ENCODE measurements at places on chromosomes 11 and 22.
A peak's percentile ranks its signal among the peaks of the same experiment; 100 is the strongest.

DNA sequence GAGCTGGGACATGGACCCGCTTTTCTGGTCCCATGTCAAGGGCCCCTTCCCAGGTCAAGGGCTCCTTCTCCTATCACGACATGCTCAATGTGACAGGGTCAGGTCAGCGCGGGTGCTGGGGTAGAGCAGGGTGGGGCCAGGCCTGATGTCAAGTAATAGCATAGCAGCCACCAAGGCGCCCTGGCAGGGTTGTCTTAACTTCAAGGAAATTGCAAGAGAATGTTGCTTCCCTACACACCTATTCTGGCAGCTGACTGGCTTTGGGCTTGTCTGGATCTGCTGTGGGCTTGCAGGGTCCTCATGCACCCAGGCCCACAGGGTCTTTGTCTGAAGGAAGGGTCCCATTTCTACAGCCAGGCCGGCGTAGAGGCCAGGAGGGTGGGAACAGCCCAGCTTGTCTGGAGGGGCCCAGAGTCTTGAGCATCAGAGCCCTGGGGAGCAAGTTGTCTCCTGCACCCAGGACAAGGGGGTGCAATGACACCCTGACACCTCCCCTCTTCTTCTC, 71.4 kb downstream of the BUD13 start:
- no peak for DNase-seq

- DNase-seq = peak; percentile 62
Observed at GRCh38 chr11:47571895-47572294, 6.5 kb downstream of the PTPMT1 start.

- DNase-seq = peak; percentile 71
Observed at GRCh38 chr11:22479208-22479607, 141.0 kb downstream of the SLC17A6 start.

DNA sequence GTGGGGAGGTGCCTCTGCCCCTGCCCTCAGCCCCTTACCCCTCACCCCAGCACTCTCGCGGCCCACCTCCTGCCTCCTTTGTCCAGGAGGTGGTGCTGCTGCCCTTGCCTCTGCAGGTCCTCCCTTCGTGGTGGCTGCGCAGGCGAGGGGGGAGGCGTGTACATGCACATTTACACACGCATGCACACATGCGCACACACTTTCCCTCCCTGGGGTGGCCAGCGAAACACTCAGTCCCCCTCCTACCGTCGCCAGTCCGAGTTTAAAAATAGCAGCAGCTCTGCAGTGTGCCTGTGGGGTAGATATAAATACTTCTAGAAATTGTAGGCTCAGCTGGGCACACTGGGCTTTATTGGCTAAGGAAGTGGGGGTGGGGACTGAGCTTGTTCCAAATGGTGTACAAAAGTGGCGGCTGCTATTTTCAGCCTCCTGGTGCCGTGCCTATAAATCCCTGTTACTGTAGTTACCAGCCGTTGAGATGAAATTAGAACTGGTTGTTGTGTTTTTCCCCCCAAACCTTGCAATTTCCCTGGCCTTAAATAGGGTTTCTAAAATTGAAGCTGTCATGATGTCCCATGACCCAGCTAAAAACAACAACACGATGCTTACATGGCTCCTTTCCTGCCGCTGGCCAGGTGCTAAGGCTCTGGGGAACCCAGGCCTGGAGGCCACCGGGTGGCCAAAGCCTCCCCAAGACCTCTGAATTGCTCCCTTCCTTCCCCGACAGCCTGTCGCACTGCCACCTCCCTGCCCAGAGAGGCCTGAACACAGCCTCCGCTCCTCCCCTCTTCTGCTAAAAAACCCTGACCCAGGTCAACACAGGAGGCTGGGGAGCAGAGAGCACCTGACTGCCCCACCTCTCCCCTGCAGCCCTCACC, 12.4 kb downstream of the PICK1 start:
- peak; percentile 44 for DNase-seq

DNA sequence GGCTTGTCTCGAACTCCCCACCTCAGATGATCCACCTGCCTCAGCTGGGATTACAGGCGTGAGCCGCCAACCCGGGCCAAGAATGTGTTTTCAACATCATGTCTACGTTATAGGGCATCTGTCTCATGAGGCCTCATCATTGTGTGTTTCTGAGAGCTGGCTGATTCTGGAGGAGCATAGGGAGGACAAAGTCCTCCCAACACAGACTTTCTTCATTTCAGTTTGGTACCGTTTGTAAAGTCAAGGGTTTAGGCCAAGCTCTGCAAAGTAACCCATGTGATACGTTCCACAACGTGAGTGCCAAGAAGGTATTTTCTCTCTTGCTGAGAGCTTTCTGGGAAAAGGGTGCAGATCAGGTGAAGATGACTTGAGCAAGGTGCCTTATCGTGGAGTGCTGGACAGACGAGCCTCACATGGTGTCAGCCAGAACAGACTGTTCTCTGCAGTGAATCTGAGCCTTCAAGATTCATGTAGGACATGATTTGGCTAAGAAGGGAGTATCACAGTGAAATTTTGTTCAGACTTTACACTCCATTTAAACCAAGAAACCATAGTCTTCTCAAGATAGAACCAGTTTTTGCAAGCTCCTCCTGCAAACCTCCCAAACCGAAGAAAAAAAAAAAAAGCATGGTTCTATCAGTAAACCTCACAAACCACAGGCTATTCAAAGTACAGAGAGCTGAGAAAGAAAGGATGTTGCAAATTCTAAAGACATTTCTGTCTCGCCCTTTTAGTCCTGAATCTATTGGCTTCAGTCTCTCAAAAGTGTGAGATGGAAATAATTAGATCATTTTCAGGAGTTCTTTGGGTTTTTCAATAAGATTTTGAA, 71.7 kb downstream of the DBX1 start:
- DNase-seq = peak; percentile 13

GRCh38 chr11:58395581-58395980, 11.1 kb downstream of the OR5B3 start:
- peak; percentile 69 for DNase-seq

GRCh38 chr11:102485095-102485722, 32.6 kb upstream of the TMEM123 start:
- DNase-seq = no peak

DNA sequence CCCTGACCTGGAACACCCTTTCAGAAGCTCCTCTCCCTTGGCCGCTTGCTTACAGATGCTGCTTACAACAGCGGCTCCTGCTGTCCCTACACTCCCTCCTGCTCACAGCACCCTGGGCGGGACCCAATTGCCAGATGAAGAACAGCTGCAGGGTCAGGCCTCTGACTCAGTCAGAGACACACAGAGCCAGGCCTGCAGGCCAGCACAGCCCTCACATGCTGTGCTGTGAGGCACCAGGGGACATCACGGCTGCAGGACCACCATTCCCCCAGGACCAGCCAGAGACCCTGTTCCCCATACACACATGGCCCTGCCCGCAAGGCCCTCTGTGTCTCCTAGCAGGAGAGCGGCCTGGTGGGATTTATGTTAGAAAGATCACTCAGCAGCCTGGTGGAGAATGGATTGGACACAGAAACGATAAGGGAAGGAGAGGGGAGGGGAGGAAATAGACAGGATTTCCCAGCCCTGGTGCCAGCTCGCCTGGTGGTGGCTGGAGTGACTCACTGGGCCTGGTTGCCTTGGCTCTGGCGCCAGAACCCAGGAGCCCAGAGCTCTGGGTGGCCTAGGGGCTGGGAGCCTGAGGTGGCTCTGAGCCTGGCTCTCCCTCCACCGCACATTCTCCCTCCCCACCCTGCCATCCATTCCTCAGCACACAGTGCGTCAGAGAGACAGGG, 6.7 kb downstream of the CAPN5 start:
- DNase-seq = peak; percentile 95

DNA sequence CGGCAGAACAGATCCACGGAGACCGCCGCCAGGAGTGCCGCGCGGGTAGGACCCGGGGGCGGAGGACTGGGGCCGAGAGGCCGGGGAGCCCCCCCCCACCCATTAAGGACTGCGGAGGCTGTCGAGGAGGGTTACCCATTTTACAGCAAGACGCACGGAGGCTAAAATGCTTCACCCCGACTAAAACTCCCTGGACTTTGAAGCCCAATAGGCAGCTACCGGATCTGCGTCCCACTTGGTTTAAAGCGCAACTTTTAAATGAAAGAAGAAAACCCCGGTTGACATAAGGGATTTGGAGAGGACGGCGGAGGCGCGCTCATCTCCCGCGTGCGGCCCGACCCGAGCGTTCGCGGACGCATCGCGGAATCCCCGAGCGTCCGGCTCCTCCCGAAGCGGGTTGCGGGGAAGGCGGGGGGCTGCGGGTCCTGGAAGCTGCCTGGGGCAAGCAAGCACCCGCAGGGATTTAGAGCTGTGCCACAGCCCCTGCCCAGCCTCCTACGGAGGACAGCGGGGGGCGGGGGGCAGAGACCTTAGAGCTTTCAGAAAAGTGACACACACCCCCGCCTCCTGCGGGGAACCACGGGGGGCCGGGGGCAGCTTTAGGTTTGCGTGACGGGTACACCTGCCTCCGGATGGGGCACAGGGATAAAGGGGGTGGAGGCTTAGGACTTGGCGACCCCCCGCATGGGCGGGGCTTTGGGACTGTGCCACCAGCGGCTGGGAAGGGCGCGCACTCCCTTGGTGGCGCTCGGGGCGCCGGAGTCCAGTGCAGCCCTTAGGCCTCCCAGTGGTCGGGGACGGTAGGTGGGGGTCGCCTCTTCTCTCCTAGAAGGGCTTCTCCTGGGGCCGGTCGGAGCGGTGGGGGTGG, 760 bp upstream of the CELSR1 start:
- DNase-seq = peak; percentile 17

GRCh38 chr11:76856106-76856505, 4.6 kb upstream of the ACER3 start:
- DNase-seq = peak; percentile 12

DNA sequence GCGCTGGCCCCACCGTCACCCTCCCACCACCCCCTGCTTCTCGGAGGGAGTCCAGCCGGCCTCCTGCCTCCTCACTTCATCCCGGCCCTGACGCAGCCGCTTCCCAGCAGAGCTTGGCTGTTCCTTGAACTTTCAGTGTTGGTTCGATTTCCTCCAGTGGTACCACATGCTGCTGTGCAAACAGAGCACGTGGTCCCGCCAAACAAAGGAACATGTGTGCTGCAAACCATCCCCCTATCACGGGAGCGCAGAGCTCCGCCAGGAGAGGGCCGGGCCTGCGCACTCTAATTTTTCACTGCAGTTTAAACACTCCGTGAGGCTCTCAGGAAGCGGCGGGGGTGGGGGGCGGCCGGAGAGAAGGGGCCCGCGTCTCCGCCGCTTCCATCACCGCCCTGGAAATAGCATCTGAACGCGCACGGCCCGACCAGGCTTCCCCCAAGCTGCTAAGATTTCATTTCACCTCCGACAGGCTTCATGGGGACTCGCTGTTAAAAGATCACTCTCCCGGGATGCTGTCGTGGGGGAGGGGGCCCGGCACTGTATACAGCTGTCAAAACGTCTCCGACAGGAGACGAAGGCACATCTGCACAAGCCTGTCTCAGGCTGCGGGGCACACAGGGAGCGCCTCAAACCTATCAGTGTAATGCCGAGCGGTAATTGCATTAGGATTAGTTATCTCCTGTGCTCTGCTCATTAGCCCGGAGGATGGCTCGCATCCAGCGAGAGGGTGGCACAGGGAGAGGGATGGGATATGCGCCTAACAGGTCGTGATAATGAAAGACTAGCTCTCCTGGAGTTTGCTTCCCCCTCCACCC, 269.9 kb upstream of the SORL1-AS1 start:
- peak; percentile 86 for DNase-seq

- no peak for DNase-seq
Observed at GRCh38 chr11:47518212-47518964, 34.5 kb downstream of the CELF1 start.

- peak; percentile 53 for DNase-seq
Observed at GRCh38 chr11:2772544-2773031, 72.8 kb upstream of the KCNQ1OT1 start.

DNA sequence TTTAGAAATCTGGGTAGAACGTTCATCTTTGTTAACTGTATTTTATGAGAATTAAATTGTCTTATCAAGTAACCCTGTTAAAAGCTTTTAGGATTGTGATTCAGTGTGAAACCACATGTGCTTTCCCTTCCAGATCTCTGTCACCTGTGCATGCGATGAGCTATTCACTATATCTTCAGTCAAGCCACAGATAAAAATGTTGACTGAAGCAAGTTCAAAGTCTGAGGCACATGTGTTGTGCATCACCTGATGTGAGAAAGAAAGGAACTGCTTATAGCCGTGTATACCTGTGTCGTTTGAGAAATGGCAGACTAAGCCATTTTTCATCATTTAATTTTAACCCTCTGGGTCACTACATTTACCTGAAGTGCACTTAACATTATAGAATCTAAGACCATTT, 1088.9 kb upstream of the TENM4 start:
- DNase-seq = no peak

GRCh38 chr22:41401781-41402648, 20.3 kb downstream of the TEF start:
- peak; percentile 93 for DNase-seq

- no peak for DNase-seq
Observed at GRCh38 chr22:48407256-48407955, 1420.3 kb downstream of the BRD1 start.

GRCh38 chr11:101620026-101620425, 36.2 kb upstream of the TRPC6 start:
- no peak for DNase-seq

GRCh38 chr11:105611572-105612441, 1.9 kb downstream of the GRIA4 start:
- DNase-seq = no peak

DNA sequence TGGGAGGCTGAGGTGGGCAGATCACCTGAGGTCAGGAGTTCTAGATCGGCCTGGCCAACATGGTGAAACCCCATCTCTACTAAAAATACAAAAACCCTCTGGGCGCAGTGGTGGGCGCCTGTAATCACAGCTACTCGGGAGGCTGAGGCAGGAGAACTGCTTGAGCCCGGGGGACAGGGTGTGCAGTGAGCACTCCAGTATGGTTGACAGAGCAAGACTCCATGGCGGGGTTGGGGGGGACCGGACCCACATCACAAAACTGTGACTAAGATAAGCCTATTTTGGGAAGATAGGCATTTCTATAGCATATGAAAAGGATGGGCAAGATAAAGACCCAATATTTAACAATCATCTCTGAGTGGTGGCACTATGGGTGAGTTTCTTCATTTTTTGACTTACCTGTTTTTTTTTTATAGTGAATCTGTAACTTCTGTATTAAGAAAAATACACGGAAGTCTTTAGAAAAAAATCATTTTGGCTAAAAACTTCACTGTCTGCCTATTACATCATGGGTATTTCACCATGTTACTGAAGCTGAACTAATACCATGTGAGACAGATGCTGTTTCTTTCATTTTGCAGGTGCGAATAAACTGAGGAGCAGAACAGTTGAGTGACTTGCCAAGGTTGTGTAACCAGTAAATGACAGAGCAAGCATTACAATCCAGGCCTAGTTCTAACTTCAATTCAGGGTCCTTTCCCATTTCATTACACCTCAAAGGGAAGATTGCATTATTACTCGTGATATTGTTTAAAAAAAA, 2.5 kb downstream of the CELF1 start:
- DNase-seq = peak; percentile 44

Measured in AG10803 (cell line).